CD4-positive, CD25-positive, alpha-beta regulatory T cell (primary cell): ENCODE measurements at places on chromosomes 3 and 15. TPM values are rescaled to one million over a fixed set of nuclear protein-coding genes. Genes with fewer than 3 reads are reported as not detected.
A peak's percentile ranks its signal among the peaks of the same experiment; 100 is the strongest.

ROPN1 gene
- total RNA-seq, result not detected

WNT7A gene
- 2.5 TPM for total RNA-seq

CCRL2 gene
- total RNA-seq, result 10.6 TPM

GTPBP8 gene
- total RNA-seq, result 17.0 TPM

ABHD17C gene
- 1.4 TPM for total RNA-seq

- no peak overlapping the region for H3K27ac ChIP-seq
- H3K36me3 ChIP-seq, result no peaks in the 10 kb centered on the region
- no peaks in the 10 kb centered on the region for H3K4me1 ChIP-seq
Observed at GRCh38 chr3:148606979-148607378, 90.7 kb upstream of the AGTR1 start.

DNA sequence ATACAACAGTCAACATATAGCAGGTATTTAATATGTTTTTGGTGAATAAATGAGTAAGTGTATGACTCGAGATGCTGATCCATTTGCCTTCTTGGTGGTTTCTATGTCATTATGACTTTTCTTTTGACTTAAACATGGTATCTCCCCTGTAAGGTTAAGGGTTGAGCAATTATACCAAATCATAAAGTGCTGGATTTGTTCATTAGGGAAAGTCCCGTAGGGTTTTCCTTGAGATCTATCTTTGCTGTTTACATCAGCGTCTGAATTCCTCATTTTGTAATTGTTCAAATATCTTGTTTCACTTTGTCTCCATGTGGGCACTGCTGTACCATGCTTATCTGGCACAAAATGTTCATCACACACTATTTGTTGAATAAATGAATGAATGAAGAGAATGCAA, 562.6 kb downstream of the EDEM1 start:
- no peak for DNase-seq
- H3K27ac ChIP-seq, result no peak overlapping the region
- no peaks in the 10 kb centered on the region for H3K4me1 ChIP-seq
- no peaks in the 10 kb centered on the region for H3K36me3 ChIP-seq

DNA sequence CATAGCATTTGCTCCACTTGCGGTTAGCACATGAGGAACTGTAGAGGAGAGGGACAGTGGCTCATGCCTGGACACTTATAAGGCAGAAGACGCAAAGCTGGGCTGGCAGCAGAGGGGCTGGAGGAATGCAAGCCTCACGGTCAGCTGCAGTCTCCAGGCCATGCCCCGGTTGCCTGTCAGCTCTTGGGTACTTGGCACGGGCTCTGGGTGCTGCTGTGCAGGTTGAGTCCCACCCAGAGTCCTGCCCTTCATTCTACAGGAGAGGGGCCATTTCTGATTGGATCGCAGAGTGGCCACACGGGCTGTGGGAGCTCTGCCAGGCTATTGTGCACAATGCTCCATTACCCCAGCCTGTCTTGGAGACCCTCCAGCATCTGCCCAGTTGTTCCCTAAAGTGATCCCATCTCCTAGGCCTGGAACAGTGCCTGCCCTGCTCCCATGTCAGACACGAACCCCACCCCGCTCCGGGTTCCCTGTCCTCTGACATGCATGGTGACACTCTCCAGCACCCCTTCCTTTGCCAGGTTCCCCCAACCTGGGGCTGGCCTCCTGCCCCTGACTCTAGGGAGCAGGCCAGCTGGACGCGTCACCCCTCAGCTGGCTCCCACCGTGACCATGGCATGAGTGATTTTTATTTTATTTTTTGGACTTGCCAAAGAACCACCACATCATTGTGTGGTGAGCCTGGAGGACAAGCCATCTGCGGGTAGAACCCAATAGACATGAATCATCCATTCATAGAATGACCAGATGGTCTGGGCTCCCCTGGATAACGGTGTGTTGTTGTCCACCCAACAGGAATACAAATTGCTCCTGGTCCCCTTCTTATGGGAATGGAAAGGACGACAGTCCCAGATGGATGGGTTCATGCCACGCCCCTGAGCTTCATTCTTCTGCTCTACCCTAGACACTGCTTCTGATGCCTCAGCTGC, 51.0 kb upstream of the KLF13 start:
- peaks cover 22% of the 10 kb centered on the region for H3K4me1 ChIP-seq
- H3K36me3 ChIP-seq, result no peaks in the 10 kb centered on the region
- no peaks in the 10 kb centered on the region for H3K27me3 ChIP-seq

GRCh38 chr3:134929976-134930375, 134.9 kb downstream of the EPHB1 start:
- H3K27ac ChIP-seq, result no peak overlapping the region
- H3K4me1 ChIP-seq, result peaks cover 4% of the 10 kb centered on the region
- no peaks in the 10 kb centered on the region for H3K27me3 ChIP-seq
- DNase-seq, result no peak
- no peak overlapping the region for H3K4me3 ChIP-seq

GRCh38 chr3:52915294-52915693, 17.9 kb upstream of the STIMATE start:
- H3K4me1 ChIP-seq, result no peaks in the 10 kb centered on the region
- no peak overlapping the region for H3K4me3 ChIP-seq
- no peaks in the 10 kb centered on the region for H3K27me3 ChIP-seq
- no peak for DNase-seq

DNA sequence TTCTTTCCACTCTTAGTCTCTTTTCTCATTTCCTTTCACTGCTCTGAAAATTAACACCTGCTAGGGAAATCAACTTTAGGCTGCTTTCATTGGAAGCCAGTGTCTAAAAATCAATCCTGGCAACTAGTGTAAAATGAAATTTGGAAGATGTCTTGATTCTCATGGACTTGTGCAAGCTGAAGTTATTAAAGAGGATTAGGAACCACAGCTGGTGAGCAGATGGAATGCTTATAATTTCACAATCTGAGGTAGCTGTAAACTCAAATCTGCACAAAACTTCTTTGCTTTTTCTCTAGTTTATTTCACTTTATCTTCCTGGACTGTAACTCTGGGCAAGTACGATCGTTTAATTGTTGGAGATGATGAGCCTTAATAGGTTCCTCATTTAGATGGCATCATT, 175.6 kb downstream of the GHSR start:
- H3K4me3 ChIP-seq, result no peak overlapping the region
- H3K27me3 ChIP-seq, result no peaks in the 10 kb centered on the region
- no peaks in the 10 kb centered on the region for H3K36me3 ChIP-seq
- no peak for DNase-seq
- H3K27ac ChIP-seq, result no peak overlapping the region
- no peaks in the 10 kb centered on the region for H3K4me1 ChIP-seq

- no peak overlapping the region for H3K27ac ChIP-seq
- H3K27me3 ChIP-seq, result peaks cover 8% of the 10 kb centered on the region
- H3K4me3 ChIP-seq, result no peak overlapping the region
- no peak for DNase-seq
Observed at GRCh38 chr3:169841171-169841570, 28.5 kb upstream of the LRRC34 start.

DNA sequence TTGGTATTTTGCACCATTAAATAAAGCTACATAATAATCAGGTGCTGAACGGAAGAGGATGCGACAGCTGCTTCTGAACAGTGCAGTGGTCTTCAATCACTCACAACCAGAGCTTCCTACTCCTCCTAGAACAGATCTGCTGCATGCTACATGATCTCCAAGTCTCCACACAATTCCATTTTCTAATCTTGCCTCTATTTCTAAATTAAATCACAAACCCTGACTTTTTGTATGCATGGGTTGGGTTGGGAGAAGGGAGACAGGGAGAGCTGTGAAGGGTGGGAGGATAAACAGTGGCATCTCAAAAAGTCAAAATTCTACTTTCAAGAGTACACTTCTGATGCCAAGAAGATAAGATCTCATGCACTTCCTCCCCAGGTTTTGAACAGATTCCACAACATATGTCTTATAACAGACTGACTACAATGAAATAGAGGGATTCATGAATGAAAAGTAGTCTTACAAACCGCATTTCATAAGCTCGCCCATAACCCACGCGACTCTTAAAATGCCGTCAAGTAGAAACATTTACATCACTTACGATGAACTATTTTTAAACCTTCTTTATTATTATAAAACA, 57.2 kb downstream of the CHSY1 start:
- no peak for DNase-seq
- H3K4me3 ChIP-seq, result no peak overlapping the region
- no peaks in the 10 kb centered on the region for H3K36me3 ChIP-seq
- no peaks in the 10 kb centered on the region for H3K27me3 ChIP-seq

DNA sequence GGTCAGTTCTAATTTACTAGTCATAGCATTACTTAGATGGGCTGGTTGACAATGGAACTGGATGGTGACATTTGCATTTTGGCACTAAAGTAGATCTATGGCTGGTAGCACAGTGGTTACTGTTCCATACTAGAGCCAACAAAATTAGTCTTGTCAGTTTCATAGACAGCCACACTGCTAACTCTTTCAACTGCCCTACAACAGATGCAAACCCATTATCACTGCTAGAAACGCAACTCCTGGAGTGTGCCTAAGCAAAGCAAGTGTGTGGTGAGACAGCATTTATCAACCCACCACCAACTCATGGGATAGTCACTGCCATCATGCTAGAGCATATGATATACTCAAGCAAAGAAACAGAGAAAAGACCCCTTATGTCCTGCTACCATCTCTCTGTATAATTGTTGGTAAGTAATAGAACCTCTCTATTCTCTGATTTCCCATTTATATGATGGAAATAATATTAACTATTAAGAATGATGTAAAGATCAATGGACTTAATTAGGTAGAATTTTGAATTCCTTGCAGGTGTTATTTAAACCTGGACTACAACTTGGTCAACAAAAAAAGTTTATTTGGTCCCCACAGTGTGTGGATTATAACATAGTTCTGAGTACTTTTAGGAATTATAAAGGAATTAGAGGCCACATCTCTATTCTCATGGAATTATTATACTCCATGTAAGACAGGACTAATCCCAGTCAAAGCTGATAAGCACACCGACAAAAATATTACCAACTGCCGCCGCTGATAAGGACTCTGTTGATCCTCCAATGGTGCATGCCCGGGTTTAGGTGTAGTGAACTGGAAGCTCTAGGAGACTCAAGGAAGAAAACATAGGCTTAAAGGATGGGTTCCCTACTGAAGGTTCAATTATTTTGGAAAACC, 19.9 kb upstream of the ABHD5 start:
- no peak overlapping the region for H3K27ac ChIP-seq
- no peak overlapping the region for H3K4me3 ChIP-seq
- no peaks in the 10 kb centered on the region for H3K36me3 ChIP-seq
- H3K4me1 ChIP-seq, result no peaks in the 10 kb centered on the region

DNA sequence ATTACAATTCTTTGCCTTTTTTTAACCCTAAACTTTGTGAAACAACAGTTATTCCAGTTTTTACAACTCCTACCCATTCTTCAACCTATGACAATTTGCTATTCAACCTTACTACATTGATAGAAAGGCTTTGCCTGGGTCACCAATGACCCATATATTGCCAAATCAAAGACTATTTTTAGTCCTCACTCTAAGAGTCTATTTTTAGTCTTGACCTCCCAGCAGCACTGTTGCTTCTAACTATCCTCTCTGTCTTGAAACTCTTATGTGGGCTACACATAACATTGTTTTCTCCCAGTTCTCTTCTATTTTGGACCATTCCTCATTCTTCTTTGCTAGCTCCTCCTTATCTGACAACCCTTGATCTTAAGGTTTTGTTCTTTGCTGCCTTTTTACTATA, 71.4 kb downstream of the C3orf80 start:
- H3K4me3 ChIP-seq, result no peak overlapping the region
- H3K36me3 ChIP-seq, result no peaks in the 10 kb centered on the region
- H3K27ac ChIP-seq, result no peak overlapping the region
- DNase-seq, result no peak
- H3K4me1 ChIP-seq, result no peaks in the 10 kb centered on the region

- no peak overlapping the region for H3K27ac ChIP-seq
- no peak overlapping the region for H3K4me3 ChIP-seq
- DNase-seq, result no peak
- no peaks in the 10 kb centered on the region for H3K36me3 ChIP-seq
Observed at GRCh38 chr3:188268336-188268735, 114.4 kb downstream of the LPP start.

DNA sequence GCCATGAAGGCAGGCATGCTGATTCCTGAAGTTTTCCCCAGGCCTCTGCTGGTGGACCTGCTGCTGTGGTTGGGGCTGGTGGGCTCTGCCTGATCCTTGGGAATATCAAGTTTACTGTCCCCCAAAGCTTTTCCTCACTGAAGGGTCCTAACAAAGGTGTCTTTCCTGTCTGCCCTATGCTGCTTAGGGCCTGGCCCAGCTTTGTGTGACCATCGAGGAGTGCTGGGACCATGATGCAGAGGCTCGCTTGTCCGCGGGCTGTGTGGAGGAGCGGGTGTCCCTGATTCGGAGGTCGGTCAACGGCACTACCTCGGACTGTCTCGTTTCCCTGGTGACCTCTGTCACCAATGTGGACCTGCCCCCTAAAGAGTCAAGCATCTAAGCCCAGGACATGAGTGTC, 13.2 kb upstream of the EXOG start:
- H3K4me1 ChIP-seq, result no peaks in the 10 kb centered on the region
- H3K27ac ChIP-seq, result no peak overlapping the region

DNA sequence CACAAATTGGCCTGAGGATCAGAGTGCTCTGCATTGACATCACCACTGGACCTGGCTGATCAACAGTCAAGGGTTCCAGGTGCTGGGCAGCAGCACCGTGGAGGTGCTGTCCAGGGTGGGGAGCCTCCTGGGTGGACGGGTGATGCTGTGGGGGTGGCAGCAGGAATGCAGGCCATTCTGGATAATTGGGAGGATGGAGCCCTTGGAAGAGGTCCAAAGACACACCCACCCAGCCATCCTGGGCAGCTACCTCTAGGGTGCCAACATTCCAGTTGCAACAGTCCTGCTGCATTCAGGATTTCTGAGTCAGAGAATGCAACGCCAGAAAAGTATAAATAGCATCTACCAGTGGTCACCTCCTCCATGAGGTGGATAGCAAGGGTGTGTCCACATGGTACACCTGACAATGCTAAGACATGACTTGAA, 26.8 kb downstream of the STARD5 start:
- H3K36me3 ChIP-seq, result peaks cover 34% of the 10 kb centered on the region
- no peaks in the 10 kb centered on the region for H3K27me3 ChIP-seq
- peaks cover 69% of the 10 kb centered on the region for H3K4me1 ChIP-seq
- no peak for DNase-seq
- H3K27ac ChIP-seq, result peak overlapping the region; percentile 94

GRCh38 chr15:66834881-66835878, 133.1 kb downstream of the SMAD6 start:
- no peak overlapping the region for H3K27ac ChIP-seq
- H3K4me3 ChIP-seq, result no peak overlapping the region
- no peaks in the 10 kb centered on the region for H3K4me1 ChIP-seq
- no peaks in the 10 kb centered on the region for H3K36me3 ChIP-seq
- DNase-seq, result no peak

DNA sequence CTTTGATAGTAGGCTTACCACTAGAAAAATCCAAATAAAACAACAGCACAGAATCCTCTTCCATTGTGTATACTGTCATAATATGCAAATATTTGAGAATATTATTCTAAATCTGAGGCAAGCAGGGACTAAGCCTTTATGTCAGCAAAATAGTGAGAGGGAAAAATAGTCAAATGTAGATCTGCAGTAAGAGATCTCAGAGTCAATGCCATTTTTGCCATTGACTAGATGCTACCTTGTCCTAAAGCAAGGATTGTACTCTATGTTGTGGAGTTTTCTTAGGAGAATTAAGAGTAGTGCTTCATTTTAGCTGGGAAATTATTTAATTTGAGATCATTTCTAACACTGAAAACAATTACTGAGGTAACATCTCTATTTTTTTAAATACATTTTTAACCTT, 50.2 kb downstream of the IQCH start:
- no peaks in the 10 kb centered on the region for H3K27me3 ChIP-seq
- DNase-seq, result no peak
- no peaks in the 10 kb centered on the region for H3K4me1 ChIP-seq

- H3K4me1 ChIP-seq, result peaks cover 32% of the 10 kb centered on the region
- H3K4me3 ChIP-seq, result peak overlapping the region; percentile 70
- no peak for DNase-seq
- H3K36me3 ChIP-seq, result no peaks in the 10 kb centered on the region
- H3K27me3 ChIP-seq, result no peaks in the 10 kb centered on the region
Observed at GRCh38 chr15:25439369-25439836, 579 bp upstream of the UBE3A start.
